ENCODE measurements at places on chromosomes 1 and 21. TPM values are rescaled to one million over a fixed set of nuclear protein-coding genes. Genes with fewer than 3 reads are reported as not detected.

GRCh38 chr1:231172411-231172810 is 10.6 kb downstream of the TRIM67 start:
- no peak for DNase-seq

- DNase-seq, result no peak
Measured at GRCh38 chr21:26925636-26926035, 41.3 kb downstream of the ADAMTS5 start.

GRCh38 chr21:33067457-33067856 is 2.5 kb upstream of the OLIG1 start:
- DNase-seq, result no peak

GRCh38 chr1:83857103-83857502 is 141.8 kb downstream of the TTLL7 start:
- DNase-seq, result no peak

- peak; percentile 91 for DNase-seq
Measured at GRCh38 chr1:169586395-169587255, at the start of gene F5. Gene F5 (minus strand): TSS chr1:169586481. CDS start chr1:169586386, 95 bp downstream.

DNA sequence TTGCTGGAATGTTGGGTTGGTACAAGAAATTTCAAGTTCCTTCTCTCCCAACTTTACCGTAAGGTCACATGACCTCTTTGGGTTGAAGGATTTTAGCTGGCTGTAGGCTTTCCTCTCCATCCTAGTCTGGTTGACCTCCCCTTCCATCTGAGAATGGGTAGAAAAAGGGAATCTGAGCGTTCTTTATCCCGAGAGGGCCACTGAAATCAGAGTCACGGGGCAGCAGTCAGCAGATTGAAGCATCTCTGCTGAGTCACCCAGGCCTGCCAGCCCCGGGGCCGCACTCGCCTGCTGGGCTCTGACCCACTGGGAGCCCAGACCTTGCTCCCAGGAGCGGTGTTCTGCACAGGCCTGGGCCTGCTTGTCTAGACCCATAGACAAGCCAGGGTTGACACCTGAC is 31.0 kb downstream of the TMCC2 start:
- DNase-seq, result no peak

- DNase-seq, result no peak
Measured at GRCh38 chr1:189500778-189501177, 976.9 kb downstream of the BRINP3 start.

DNA sequence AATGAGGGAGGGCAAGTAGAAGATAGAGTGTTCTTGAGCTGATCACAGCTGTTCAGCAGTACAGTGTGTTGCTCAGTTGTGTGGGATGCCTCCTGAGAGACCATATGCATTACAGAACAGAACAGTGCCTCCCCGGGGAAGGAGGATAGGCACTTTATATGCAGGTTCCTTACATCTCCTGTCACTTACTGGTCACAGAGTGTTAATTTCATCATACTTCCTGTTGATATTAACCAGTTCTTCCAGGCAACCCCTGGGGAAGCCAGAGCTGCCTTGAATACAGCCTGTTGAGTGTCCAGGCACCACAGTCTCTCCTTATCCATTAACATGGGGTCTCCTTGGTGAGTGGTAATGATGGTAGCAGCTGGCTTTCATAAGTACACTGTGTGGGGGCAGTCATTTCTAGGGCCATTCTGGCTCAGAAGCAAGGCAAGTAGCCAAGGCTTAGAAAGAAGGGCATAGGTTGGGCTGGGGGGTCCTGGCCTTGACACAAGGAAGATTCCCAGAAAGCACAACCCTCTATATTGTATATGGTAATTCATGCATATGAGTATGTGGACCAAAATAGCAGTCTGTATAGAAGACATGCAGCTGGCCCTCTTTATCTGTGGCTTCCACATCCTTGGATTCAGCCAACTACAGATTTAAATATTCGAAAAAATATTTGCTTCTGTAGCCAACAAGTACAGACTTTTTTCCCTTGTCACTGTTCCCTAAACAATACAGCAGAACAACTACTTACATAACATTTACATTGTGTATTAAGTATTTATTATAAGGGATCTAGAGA is 142.4 kb downstream of the ZP4 start:
- DNase-seq, result no peak

DNA sequence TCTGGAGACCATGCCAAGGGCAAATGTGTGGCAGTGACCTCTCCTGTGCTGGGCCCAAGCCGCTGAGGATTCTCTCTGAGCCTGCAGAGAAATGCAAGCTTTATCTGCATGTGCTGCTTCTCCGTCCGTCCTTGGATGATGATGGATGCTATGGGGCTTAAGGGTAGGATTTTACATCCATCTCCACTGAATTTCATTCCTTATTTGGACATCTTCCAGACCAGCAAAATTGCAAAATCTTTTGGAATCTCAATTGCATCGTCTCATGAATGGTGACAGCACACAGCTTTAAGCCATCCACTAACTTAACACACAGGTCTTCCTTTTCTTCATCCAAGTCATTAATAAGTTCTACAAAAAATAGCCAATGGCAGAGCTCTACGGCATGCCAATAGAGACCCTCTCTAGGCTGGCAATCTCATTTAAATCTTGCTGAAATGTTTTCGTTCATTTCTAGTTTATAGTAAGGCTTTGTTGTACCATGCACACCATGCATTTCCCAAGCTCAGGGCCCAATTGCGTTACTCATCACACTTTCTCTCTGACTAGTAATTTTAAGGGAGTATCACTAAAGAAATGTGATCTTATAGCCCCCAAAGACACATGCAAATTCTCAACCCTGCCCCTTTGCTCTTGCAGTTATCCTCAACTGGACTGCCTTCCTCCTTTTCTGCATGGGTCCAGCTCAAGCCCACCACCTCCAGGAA is 11.1 kb downstream of the BATF3 start:
- DNase-seq, result peak; percentile 8

DNA sequence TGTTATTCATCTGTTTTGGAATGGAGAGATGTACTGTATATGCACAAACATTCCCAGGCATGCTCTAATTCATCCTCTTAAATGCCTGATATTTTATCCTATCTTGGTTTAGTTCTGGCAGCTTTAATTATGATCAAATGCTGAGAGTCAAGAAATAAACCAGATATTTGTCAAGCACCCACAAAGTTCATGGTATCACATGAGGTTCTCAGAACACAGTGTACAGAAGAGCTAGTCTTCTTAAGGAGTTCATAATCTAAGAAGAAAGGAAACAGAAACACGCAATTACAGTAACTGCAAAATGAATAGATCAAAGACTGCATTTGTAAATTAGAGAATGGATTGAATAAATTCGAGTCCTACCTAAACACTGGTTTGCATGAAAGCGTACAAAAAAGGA is 58.3 kb upstream of the KCNH1 start:
- no peak for DNase-seq

DNA sequence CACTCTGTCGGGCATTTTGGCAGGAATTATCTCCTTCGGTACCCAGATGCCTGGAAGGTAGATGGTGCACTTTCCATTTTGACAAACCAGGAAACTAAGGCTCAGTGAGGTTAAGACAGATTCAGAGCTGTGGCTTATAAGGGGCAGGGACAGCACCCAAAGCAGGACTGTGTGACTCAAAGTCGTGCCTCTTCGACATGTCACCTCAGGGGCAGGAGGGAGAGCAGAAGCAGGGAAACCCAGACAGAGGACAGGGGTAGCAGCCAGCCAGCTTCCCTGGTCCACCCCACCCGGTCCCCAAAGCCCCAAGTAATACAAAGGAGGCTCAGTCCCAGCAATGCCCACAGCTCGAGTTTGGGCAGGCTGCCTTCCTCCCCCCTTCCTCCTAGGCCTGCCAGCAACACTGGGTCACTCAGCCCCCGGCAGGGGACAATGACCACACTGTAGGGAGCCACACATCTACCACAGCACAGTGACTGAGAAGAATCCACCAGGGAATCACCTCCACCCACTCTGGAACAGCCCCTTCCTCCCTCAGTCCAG is 2.5 kb downstream of the RHOC start:
- DNase-seq, result no peak

DNA sequence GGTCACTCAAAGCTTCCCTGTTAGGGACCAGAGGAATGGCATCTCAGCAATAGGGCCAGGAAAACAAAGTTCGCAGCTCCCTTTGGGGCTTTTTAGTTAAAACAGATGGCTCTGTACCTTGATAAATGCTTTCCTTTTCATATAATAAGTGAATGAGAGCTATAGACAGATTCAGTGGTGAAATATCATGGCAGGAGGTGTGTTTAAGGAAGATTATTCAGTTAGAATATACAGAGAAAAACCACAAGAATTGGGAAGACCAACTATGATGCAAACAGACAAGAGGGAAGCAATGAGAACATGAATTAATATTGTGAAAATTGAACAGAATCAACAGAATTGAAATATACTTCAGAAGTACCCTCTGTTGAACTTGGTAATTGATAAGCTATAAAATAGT is 379.4 kb downstream of the PLPP3 start:
- DNase-seq, result no peak

DNA sequence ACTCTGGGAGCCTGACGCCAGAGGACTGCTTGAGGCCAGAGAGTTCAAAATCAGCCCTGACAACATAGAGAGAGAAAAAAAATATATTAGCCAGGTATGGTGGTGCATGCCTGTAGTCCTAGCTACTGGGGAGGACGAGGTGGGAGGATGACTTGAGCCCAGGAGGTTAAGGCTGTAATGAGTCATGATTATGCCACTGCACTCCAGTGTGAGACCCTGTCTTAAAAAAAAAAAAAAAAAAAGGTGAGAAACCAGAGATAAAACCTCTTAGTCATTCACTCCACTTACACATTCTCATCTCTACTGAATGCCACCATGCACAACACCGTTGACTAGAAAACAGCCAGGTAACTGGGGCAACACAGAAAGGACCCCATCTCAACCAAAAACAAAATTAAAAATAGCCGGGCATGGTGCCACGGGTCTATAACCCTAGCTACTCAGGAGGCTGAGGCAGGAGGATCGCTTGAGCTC is 178.1 kb downstream of the SLC45A1 start:
- no peak for DNase-seq

DNA sequence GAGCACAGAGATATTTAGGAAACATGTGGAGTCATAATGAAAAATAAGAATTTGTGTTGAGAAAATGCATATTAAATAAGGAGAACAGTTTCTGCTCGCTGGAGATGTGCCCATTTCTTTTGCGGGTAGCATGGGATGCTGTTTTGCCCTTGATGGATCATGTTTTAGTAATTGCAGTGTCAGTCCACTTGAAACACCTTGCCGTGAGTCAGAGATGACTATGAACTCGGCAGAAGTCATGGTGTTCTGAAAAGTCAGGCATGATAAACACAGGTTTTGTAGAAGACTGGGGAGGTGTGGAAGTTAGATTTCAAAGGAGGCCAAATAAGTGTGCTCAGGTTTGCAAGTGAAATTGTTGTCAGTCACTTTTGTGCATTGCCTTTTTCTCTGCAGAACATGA is 315.0 kb upstream of the LRRC7 start:
- DNase-seq, result no peak

GRCh38 chr1:215052256-215053015 is 30.1 kb upstream of the KCNK2 start:
- DNase-seq, result no peak

DNA sequence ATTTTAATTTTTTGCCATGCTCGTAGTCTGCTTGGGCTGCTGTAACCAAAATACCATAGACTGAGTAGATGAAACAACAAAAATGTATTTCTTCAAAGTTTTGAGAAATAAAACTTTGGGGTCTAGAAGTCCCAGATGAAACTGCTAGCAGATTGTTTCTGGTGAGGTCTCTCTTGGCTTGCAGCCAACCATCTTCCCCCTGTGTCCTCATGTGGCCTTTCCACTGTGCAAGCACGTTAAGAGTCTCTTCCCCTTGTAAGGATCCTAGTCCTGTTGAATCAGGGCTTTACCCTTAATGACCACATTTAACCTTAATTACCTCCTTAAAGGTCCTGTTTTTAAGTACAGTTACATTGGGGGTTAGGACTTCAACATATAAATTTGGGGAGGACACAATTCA is 86.6 kb downstream of the PTBP2 start:
- DNase-seq, result no peak

DNA sequence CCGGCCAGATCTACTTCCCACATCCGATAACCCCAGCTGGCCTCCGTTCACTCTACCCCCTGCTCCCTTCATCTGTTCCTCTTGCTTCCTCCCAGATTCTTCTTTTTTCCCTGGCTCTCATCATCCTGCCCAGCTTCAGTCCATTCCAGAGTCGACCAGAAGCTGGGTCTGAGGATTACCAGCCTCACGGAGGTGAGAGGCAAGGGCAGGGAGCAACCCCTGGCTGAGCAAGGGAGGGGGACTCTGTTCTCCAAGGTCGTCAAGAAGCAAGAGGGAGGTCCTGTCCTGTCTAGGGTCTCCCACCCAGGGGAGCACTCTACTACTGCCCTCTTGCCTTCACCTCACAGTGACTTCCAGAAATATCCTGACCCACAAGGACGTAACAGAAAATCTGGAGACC is 3.9 kb downstream of the JTB start:
- no peak for DNase-seq

GRCh38 chr21:16597753-16598152 is 868.0 kb downstream of the USP25 start:
- DNase-seq, result no peak

PLA2G2A gene
- 7.1 TPM for total RNA-seq

OR10J4 gene
- total RNA-seq, result not detected

C1orf105 gene
- not detected for total RNA-seq

CD53 gene
- total RNA-seq, result 0.15 TPM

EXTL1 gene
- total RNA-seq, result 1.1 TPM

OPTC gene
- total RNA-seq, result 1.1 TPM

CNKSR1 gene
- total RNA-seq, result 26.3 TPM

DPYD gene
- total RNA-seq, result 0.22 TPM

PCP4 gene
- total RNA-seq, result 0.77 TPM

Measured in H9 (cell line).